Activated naive CD8-positive, alpha-beta T cell treated with anti-CD3 and anti-CD28 coated beads for 36 hours (primary cell): ENCODE measurements at places on chromosomes 11 and 22.

DNA sequence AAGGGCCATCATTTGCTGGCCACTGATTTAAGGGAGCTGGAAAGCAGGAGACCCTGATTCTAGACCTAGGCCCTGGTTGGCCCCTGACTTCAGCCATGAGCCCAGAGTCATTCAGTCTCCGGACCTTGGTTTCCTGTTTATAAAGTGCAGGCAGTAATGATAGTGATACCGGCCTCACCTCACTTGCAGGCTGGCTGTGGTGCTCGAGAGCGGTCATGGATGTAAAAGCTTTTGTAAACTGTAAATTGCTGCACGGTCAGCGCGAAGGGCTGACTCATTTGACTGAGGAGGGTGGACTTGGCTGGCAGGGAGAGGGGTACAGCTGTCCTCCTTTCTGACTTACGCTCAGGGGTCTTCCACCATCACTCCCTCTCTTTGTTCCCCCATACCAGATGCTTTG lies 37.4 kb downstream of the FBLN1 start:
- no peak overlapping the region for H3K4me3 ChIP-seq
- DNase-seq = no peak
- H3K36me3 ChIP-seq = no peaks in the 10 kb centered on the region
- H3K4me1 ChIP-seq = no peaks in the 10 kb centered on the region
- H3K27me3 ChIP-seq = no peaks in the 10 kb centered on the region

- peaks cover 31% of the 10 kb centered on the region for H3K4me1 ChIP-seq
- H3K27me3 ChIP-seq = no peaks in the 10 kb centered on the region
- no peak overlapping the region for H3K27ac ChIP-seq
- no peaks in the 10 kb centered on the region for H3K36me3 ChIP-seq
Observed at GRCh38 chr11:63683133-63683991, 2.1 kb downstream of the RTN3 start.

GRCh38 chr22:32837803-32838202 lies 36.3 kb downstream of the TIMP3 start:
- no peak overlapping the region for H3K4me3 ChIP-seq
- H3K27ac ChIP-seq = no peak overlapping the region
- no peak for DNase-seq
- H3K4me1 ChIP-seq = no peaks in the 10 kb centered on the region
- H3K36me3 ChIP-seq = no peaks in the 10 kb centered on the region

DNA sequence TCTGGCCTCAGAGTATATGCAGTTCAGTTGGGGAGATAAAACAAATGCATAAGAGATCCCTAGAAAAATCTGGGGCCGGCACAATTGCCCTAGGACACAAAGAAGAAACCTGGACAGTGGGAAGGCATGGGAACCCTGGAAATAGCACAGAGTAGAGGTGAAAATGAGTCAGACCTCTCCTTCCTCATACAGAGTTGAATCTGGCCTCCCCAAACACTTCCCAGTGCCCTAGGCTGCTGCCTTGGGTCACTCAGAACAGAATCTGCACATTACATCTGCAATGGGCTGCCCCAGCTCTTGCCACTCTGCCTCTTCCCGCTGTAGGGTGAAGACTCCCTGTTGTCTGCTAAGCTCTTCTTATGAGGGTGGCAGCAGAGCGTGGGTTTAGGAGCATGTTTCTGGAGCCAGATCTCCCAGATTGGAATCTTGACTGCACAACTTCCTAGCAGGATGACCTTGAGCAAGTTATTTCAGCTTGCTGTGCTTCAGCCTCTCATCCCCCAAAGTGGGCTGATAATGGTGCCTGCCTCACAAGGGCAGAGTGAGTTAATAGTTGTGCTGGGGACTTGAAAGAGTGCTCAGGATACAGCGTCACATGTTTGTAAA lies 47.1 kb upstream of the NECTIN1 start:
- no peak for DNase-seq
- H3K4me1 ChIP-seq = no peaks in the 10 kb centered on the region
- no peak overlapping the region for H3K27ac ChIP-seq
- H3K36me3 ChIP-seq = no peaks in the 10 kb centered on the region

- no peak overlapping the region for H3K4me3 ChIP-seq
- peaks cover 5% of the 10 kb centered on the region for H3K27me3 ChIP-seq
- H3K4me1 ChIP-seq = no peaks in the 10 kb centered on the region
- DNase-seq = no peak
- no peak overlapping the region for H3K27ac ChIP-seq
Observed at GRCh38 chr22:43848366-43849171, 13.7 kb downstream of the SULT4A1 start.

- H3K36me3 ChIP-seq = no peaks in the 10 kb centered on the region
- DNase-seq = no peak
- H3K27me3 ChIP-seq = peaks cover 6% of the 10 kb centered on the region
- no peak overlapping the region for H3K27ac ChIP-seq
- no peaks in the 10 kb centered on the region for H3K4me1 ChIP-seq
Observed at GRCh38 chr22:23553438-23553837, 26.7 kb downstream of the IGLL1 start.

DNA sequence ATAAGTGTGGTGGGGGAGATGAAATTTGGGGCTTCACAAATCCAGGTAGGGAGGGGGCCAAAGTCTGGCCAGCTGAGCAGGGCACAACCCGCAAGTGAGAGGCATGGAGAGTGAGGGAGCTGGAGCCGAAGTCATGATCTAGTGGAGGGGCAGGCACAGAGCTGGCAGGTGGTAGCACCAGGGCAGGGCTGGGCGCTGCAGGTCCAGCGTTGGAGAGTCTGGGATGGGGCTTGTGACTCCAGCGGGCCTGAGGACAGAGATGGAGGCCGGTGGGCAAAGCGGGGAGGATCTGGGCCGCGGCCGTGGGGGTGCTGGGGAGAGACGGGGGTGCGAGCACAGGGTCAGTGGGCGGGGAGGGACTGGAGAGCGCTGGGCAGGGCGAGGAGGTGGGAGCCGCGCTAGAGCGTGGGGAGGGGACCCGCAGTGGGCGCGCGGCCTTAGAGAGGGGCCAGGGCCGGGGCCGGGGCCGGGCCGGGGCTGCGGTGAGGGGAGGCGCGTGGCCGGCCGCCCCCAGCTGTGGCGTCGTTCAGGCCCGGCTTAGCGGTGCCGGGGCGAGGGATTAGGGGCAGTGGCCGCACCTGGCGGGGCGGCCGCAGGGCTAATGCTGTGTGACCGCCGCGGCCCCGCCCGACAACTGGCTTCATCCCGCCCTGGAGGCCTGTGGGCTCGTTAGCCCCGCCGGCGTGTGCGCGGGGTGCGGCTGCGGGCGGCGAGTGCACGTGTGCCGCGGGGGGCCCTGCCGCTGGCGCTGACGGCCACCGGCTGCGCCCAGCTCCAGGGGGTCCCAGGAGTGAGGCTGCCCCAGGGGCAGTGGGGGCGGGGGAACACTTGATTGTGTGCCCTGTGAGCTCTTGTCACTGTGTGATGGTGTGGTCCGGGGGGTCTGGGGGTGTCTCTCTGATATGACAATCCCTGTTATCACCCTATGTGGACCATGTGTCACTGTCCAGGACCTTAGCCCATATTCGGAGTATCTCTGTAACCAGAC lies 23.6 kb upstream of the MYOD1 start:
- no peak overlapping the region for H3K4me3 ChIP-seq
- H3K4me1 ChIP-seq = no peaks in the 10 kb centered on the region
- no peak overlapping the region for H3K27ac ChIP-seq
- no peak for DNase-seq
- peaks cover 49% of the 10 kb centered on the region for H3K27me3 ChIP-seq

DNA sequence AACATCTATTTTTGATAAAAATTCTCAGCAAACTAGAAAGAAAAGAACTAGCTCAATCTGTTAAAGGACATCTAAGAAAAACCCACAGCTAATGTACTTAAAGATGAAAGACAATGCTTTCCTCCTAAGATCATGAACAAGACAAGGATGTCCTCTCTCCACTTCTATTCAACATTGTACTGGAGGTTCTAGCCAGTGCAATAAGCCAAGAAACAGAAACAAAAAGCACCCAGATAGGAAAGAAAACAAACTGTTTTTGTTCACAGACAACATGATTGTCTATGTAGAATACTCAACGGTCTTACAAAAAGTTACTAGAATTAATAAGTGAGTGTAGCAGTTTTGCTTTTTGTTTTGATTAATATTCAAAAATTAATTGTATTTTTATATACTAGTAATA lies 7.8 kb downstream of the CD3D start:
- H3K36me3 ChIP-seq = peaks cover 44% of the 10 kb centered on the region
- H3K4me1 ChIP-seq = peaks cover 39% of the 10 kb centered on the region
- H3K27ac ChIP-seq = peak overlapping the region; percentile 82

DNA sequence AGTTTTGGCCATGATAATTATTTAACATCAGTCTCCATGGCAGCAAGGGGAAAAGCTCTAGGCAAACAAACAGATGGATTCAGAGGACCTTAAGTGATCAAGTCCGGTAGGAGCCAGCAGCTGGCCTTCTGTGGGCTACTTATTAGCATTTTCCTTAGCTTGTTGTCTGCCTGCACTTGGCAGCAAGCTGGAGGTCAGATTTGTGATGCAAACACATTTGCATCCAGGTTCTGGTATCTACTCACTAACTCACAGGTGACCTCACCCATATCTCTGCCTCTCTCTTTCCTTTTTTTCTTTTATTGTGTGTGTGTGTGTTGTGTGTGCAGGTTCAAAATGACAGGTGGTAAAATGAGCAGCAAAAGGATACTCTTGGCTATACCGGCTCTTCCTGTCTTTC lies 32.3 kb downstream of the ARHGAP42 start:
- no peaks in the 10 kb centered on the region for H3K27me3 ChIP-seq
- DNase-seq = no peak
- no peaks in the 10 kb centered on the region for H3K4me1 ChIP-seq
- H3K27ac ChIP-seq = no peak overlapping the region
- H3K36me3 ChIP-seq = no peaks in the 10 kb centered on the region

DNA sequence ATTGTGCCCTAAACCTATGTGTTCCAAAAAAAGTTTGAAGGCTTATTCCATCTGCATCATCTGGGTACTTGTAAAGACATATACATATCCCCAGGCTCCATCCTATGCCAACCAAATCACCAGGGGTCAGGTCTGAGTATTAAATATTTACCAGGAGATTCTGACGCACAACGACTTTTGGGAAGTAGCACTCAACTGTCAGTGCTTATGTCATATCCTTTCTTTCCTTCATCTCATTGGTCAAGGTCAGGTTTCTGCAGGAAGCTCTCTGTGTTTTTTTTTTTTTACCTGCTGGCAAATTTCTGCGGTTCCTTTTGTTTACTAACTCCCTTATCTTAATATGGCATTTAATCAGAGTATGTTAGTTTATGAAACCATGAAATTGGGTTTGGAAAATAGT lies 22.5 kb upstream of the CYP2R1 start:
- H3K36me3 ChIP-seq = peaks cover 10% of the 10 kb centered on the region
- no peaks in the 10 kb centered on the region for H3K27me3 ChIP-seq
- H3K4me1 ChIP-seq = no peaks in the 10 kb centered on the region

DNA sequence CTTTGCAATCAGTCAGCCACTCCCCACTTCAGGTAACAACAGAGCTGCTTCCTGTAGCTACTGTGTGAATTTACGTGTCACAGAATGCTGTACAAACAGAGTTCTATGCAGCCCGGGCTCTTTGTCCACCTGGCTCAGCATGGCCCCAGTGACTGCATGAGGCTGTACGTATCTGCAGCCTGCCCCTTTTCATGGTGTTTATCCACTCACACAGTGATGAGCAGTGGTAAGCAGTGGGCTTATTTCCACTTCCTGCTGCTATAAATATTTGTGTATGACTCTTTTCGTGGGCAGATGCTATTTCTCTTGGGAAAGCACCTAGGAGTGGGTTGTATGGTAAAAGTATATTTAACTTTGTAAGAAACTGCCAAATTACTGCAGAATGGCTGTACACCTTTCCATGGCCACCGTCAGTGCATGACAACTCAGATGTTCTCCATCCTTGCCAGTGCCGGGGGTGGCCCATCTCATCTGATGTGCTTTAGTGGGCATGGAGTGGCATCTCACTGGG lies 43.3 kb downstream of the MYEOV start:
- no peak overlapping the region for H3K4me3 ChIP-seq
- H3K27me3 ChIP-seq = no peaks in the 10 kb centered on the region

- H3K36me3 ChIP-seq = peaks cover 2% of the 10 kb centered on the region
- no peak overlapping the region for H3K27ac ChIP-seq
- H3K4me1 ChIP-seq = peaks cover 9% of the 10 kb centered on the region
- H3K27me3 ChIP-seq = no peaks in the 10 kb centered on the region
- DNase-seq = no peak
- no peak overlapping the region for H3K4me3 ChIP-seq
Observed at GRCh38 chr11:111365722-111366559, 13.1 kb downstream of the POU2AF1 start.

GRCh38 chr22:38868886-38869381 lies 3.1 kb downstream of the CBX6 start:
- H3K27ac ChIP-seq = peak overlapping the region; percentile 49
- H3K27me3 ChIP-seq = no peaks in the 10 kb centered on the region
- H3K4me1 ChIP-seq = peaks cover 43% of the 10 kb centered on the region

- DNase-seq = no peak
- peak overlapping the region; percentile 6 for H3K4me3 ChIP-seq
- no peaks in the 10 kb centered on the region for H3K27me3 ChIP-seq
- peak overlapping the region; percentile 47 for H3K27ac ChIP-seq
Observed at GRCh38 chr11:34449013-34449412, 10.3 kb downstream of the CAT start.

GRCh38 chr22:44365832-44366231 lies 53.1 kb upstream of the SHISAL1 start:
- no peak for DNase-seq
- no peaks in the 10 kb centered on the region for H3K27me3 ChIP-seq
- H3K4me3 ChIP-seq = no peak overlapping the region
- H3K36me3 ChIP-seq = no peaks in the 10 kb centered on the region
- no peaks in the 10 kb centered on the region for H3K4me1 ChIP-seq

DNA sequence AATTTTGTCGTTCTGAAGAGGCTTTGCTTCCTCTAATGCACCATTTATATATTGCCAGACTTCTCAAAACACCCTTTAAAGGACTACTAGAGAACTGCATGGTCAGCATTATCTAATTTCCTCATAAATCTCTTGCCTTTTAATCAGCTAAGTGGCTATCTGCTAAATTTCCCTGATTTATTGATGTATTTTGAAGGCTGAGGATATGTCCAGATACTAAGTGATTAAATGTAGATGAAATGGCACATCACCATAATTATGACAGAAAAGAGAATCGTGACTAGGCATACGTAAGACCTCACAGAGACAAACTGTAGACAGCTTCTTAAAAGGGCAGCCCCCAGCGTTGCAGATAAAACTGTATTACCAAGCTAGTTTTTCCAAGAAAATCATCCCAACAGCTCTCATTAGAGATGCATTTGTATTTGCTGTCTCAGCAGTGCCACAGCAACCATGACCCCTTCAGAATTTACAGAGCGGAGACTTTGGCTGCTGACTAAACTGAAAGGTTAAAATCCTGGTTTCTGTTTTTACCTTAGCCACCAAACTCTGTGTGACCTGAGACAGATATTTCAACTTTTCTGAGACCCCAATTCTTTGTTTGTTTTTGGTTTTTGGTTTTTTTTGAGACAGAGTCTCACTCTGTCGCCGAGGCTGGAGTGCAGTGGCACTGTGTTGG lies 67.1 kb upstream of the SLN start:
- no peak overlapping the region for H3K27ac ChIP-seq
- no peak overlapping the region for H3K4me3 ChIP-seq
- peaks cover 6% of the 10 kb centered on the region for H3K27me3 ChIP-seq
- H3K4me1 ChIP-seq = no peaks in the 10 kb centered on the region
